ENCODE measurements at places on chromosomes 6 and 20.

DNA sequence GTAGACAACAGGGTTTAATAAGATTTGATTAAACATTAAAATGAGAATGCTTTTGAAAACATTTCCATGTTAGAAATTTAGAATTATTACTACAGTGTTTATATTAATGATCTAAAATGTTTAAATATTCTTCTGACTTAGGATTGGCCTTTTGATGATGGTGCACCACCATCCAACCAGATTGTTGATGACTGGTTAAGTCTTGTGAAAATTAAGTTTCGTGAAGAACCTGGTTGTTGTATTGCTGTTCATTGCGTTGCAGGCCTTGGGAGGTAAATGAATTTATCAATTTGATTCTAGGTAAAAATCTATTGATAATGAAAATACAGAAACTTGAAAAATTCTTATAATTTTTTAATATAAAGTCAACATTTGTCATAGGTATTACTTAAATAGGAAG, 6.5 kb downstream of the LOC128125822 start:
- DNase-seq = no peak

DNA sequence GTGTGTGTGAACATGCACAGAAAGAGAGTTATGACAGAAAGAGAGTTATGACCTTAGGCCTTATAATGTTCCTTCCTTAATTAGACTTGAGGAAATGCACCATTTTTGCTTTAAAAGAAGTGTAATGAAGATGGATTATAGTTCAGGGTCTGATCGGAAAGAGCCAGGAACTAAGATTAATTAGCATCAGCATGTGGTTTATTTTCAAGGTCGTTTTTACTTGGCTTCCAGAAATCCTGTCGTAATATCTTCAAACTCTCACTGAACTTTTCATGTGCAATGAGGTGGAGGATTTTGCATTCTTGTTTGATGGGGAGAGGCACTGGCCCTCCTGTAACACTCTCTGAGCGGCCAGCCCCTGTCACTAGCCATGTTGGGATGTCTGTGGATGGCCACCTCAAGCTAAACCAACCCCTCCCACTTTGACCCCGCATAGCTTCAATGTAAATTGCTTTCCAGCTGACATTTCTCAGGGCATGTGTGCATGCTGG, 116.8 kb downstream of the CDC5L start:
- DNase-seq = no peak

DNA sequence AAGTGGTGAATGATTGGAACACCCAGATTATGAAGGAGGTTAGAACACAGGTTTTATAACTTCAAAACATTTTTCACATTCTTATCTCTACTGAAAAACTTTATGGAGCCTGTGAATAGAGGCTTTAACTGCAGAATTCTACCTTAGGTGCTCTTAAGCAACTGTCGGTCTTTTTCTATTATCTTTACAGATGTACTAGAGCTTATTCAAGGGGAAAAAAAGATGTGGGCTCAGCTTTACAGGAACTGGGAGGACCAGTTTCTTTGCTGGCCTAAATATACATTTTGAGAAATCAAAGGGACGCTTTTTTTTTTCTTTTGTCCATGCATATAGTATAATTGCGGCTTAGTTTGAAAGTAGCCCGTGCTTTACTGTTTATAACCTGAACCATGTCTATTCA, 58.9 kb downstream of the UST start:
- no peak for DNase-seq

DNA sequence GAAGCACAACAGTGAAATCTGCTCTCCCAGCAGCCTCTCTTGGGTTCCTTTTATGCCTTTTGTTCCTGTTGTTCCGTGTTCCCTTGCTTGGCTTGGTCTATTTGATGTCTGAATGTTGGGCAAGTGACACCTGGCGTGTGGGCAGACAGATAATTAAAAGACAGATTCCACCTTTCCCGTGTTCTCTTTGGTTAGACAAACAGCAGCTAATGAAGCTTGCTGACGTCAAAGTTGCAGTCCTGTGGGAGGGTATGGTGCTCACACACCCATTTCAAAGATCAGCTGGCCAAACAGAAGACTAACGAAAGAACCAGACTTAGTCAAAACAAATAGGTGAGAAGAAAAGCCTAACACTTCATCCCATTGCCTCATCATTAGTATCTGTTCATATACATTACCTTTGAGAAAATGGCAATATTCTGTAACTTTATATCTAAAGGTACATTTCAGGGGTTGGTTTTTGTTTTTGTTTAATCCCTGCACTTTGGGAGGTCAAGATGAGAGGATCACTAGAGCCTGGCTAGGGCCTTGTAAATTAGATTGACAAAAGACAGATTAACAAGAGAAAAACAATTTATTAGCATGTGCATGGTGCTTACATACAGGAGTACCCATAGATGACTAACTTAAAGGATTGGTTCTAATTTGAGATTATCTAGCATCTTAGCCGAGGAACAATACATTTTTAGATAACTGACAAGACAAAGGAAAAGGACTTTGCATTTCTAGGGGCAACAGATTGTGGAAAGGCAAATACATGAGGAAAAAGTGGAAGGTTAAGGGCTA, 48.9 kb upstream of the TNFRSF21 start:
- DNase-seq = no peak

DNA sequence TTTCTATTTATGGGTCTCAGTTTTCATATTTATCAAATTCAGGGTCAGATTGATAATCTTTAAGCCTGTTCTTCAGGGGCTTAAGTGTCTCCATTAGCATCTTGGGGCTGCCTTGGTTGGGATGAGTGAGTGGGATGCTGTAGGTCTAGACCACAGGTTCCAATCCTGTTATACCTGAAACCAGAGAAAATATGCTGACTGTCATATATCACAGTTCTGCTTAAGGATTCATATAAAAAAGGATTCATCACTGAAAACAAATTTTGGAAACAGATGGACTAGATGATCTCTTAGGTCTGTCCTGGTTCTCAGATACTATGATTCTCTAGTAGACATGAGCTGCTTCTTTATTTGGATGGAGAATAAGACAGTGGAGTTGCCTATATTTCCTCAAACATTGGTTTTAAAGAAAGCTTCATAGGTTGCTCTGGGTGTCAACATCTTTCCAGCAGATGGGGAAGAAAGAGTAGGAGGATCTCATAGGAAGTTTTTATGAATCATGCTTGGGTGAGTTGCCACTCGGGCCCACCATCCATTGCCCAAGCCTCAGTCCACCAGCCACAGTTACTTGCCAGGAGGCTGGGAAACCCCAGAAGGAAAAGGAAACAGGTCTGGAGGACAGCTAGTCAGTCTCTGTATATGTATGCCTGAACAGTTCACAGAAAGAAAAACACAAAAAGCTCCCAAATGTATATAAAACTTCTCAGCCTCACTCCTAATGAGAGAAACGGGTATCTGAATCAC, 42.9 kb upstream of the MAP7 start:
- no peak for DNase-seq

GRCh38 chr6:52155791-52156576, 30.2 kb upstream of the IL17A start:
- no peak for DNase-seq
